ENCODE measurements at places on chromosomes 4 and X. TPM values are rescaled to one million over a fixed set of nuclear protein-coding genes. Genes with fewer than 3 reads are reported as not detected.

GRCh38 chr4:105622269-105622668 lies 69.8 kb downstream of the ARHGEF38 start:
- H3K27ac ChIP-seq, result no peak overlapping the region
- no peaks in the 10 kb centered on the region for H3K4me1 ChIP-seq
- H3K36me3 ChIP-seq, result no peaks in the 10 kb centered on the region
- no peak overlapping the region for H3K4me3 ChIP-seq
- DNase-seq, result no peak

- no peaks in the 10 kb centered on the region for H3K27me3 ChIP-seq
- no peak overlapping the region for H3K27ac ChIP-seq
- no peak for DNase-seq
- no peak overlapping the region for H3K4me3 ChIP-seq
These were observed 327.8 kb upstream of the HAND2 start for GRCh38 chr4:173857828-173858227.

- no peak overlapping the region for H3K27ac ChIP-seq
- H3K27me3 ChIP-seq, result no peaks in the 10 kb centered on the region
- H3K4me1 ChIP-seq, result no peaks in the 10 kb centered on the region
- no peak for DNase-seq
These were observed 48.3 kb downstream of the QDPR start for GRCh38 chr4:17463606-17464005.

DNA sequence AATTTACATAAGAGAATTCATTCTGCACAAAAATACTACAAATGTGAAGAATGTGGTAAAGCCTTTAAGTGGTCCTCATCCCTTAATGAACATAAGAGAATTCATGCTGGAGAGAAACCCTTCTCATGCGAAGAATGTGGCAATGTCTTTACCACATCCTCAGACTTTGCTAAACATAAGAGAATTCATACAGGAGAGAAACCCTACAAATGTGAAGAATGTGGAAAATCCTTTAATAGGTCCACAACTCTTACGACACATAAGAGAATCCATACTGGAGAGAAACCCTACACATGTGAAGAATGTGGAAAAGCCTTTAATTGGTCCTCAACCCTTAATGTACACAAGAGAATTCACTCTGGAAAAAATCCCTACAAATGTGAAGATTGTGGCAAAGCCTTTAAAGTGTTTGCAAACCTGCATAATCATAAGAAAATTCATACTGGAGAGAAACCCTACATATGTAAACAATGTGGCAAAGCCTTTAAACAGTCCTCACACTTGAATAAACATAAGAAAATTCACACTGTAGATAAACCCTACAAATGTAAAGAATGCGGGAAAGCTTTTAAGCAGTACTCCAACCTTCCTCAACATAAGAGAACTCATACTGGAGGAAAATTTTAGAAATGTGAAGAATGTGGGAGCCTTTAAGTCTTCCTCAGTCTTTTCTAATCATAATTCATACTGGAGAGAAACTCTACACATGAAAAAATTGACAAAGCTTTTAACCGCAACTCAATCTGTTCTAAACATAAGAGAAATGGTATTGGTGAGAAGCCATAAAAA lies 37.4 kb downstream of the ZNF718 start:
- H3K36me3 ChIP-seq, result peaks cover 96% of the 10 kb centered on the region
- no peak overlapping the region for H3K4me3 ChIP-seq
- H3K27ac ChIP-seq, result no peak overlapping the region
- DNase-seq, result no peak
- no peaks in the 10 kb centered on the region for H3K27me3 ChIP-seq

- DNase-seq, result peak; percentile 11
- H3K27me3 ChIP-seq, result no peaks in the 10 kb centered on the region
- H3K4me1 ChIP-seq, result 0 out of 2 replicates have a peak, but pooled peaks cover 5% of the 10 kb centered on the region
- no peak overlapping the region for H3K4me3 ChIP-seq
- H3K36me3 ChIP-seq, result no peaks in the 10 kb centered on the region
- H3K27ac ChIP-seq, result no peak overlapping the region
These were observed 755.5 kb downstream of the GLUD2 start for GRCh38 chrX:121802881-121803412.

- no peak for DNase-seq
- H3K27ac ChIP-seq, result no peak overlapping the region
- H3K4me1 ChIP-seq, result no peaks in the 10 kb centered on the region
- H3K36me3 ChIP-seq, result no peaks in the 10 kb centered on the region
These were observed 16.0 kb upstream of the RAP1GDS1 start for GRCh38 chr4:98245226-98245625.

GRCh38 chrX:19794690-19795089 lies 92.7 kb downstream of the SH3KBP1 start:
- H3K27ac ChIP-seq, result no peak overlapping the region
- DNase-seq, result no peak
- no peak overlapping the region for H3K4me3 ChIP-seq
- H3K27me3 ChIP-seq, result no peaks in the 10 kb centered on the region
- H3K36me3 ChIP-seq, result no peaks in the 10 kb centered on the region

GRCh38 chr4:101790521-101791181 lies at the start of gene BANK1:
BANK1 (plus strand) TSS chr4:101790730; CDS start chr4:101790881, 151 bp downstream.
- peak within 1 kb of the TSS; percentile 54 for H3K4me3 ChIP-seq
- H3K36me3 ChIP-seq, result no peaks in the 10 kb centered on the region
- peaks cover 25% of the 10 kb centered on the region for H3K4me1 ChIP-seq
- peak; percentile 86 for DNase-seq
- no peak within 1 kb of the TSS for H3K27ac ChIP-seq

DNA sequence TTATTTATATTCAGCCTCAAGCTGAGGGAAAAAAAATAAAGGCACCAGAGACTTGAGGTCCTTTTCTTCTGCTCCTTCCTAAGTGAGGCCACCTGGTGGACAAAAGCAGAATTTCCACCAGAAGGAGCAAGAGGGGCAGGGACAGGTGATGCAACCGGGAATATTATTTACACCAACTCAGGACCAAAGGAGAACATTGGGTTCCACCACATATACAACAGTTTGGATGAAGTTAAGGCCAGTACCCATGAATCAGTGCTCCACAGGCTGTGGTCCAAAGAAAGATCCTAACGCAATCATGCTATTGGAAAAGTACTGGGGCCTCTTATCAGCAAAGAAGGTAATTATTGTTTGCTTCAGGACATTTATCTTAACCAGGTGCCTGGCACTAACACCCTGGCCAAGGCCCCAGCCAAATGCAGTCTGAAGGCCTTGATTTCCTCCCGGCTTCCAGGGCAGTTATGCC lies 57.4 kb downstream of the TSC22D3 start:
- peaks cover 10% of the 10 kb centered on the region for H3K4me1 ChIP-seq
- H3K27ac ChIP-seq, result peak overlapping the region; percentile 55
- peak; percentile 82 for DNase-seq
- H3K27me3 ChIP-seq, result no peaks in the 10 kb centered on the region

DNA sequence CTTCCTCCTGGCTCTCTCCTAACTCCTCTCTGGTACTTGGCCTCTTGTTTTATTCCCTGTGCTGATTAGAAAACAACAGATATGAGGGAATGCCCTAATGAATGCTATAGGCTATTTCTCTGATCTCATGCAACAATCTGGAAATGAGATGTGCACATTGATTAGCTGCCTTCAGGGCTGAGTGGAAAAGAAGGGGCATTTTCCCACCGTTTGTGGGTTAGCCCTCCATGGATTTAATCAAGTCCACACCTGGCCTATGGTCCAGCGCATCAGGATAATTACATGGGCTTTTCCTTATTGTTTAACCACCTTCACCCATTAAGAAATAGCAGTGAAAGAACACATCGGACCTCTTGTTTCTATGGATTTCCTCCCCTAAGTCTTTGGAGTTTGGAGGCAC lies 70.0 kb downstream of the CAPN6 start:
- no peaks in the 10 kb centered on the region for H3K36me3 ChIP-seq
- H3K4me1 ChIP-seq, result no peaks in the 10 kb centered on the region
- no peak overlapping the region for H3K27ac ChIP-seq
- H3K27me3 ChIP-seq, result no peaks in the 10 kb centered on the region
- no peak for DNase-seq

The MRPL1 gene
- total RNA-seq, result 29.2 TPM

The FUNDC1 gene
- total RNA-seq, result 15.0 TPM

The EXOC1L gene
- total RNA-seq, result not detected

The RIBC1 gene
- 0.39 TPM for total RNA-seq

The TRPC3 gene
- 0.74 TPM for total RNA-seq

The TLR3 gene
- total RNA-seq, result 0.38 TPM

The ADH1B gene
- total RNA-seq, result not detected

The CISD2 gene
- total RNA-seq, result 39.0 TPM
